ENCODE measurements at places on chromosomes 2 and 18. TPM values are rescaled to one million over a fixed set of nuclear protein-coding genes. Genes with fewer than 3 reads are reported as not detected.

Gene SLC11A1
- 2.0 TPM for total RNA-seq

Gene ZNF2
- total RNA-seq = 7.6 TPM

Gene SLC4A5
- 2.7 TPM for total RNA-seq

Gene EIF5B
- 17.5 TPM for total RNA-seq

Gene CDCA7
- total RNA-seq = 14.3 TPM

All from temporal lobe (tissue), 4 donors.